ENCODE measurements at places on chromosomes 13 and 19.

DNA sequence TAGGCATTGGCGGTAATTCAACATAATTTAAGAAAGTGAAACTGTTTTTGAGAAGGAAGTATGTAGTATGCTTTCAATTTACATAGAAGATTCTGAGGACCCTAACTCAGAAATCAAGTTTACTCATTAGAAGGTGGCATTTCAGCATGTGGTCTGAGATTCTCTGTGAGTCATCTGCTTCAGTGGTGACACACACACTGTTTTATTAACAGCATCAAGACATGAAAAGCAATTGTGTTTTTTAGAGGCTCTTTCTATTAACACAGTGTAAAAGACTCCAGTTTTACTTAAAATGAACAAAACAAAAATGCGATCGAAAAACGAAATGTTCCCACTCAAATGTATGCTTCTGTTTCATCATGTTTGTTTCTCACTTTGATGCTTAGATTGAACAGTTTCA is 802.1 kb upstream of the SLITRK6 start:
- DNase-seq: no peak
- no peak overlapping the region for H3K27ac ChIP-seq
- H3K27me3 ChIP-seq: no peaks in the 10 kb centered on the region
- no peak overlapping the region for H3K4me3 ChIP-seq
- no peaks in the 10 kb centered on the region for H3K4me1 ChIP-seq

- H3K36me3 ChIP-seq: no peaks in the 10 kb centered on the region
- H3K27ac ChIP-seq: no peak overlapping the region
- H3K4me1 ChIP-seq: no peaks in the 10 kb centered on the region
- DNase-seq: no peak
Observed at GRCh38 chr19:28633319-28634018, 579.5 kb downstream of the UQCRFS1 start.

- H3K4me1 ChIP-seq: no peaks in the 10 kb centered on the region
- DNase-seq: no peak
- H3K27me3 ChIP-seq: no peaks in the 10 kb centered on the region
- no peak overlapping the region for H3K27ac ChIP-seq
- peaks cover 23% of the 10 kb centered on the region for H3K36me3 ChIP-seq
Observed at GRCh38 chr19:2320049-2320448, 8.3 kb downstream of the LSM7 start.

GRCh38 chr19:821825-822503 is at the start of gene PLPPR3:
Gene PLPPR3, minus strand, starts transcription at chr19:821955. Its CDS starts 396 bp downstream, at chr19:821559.
- peaks cover 22% of the 10 kb centered on the region for H3K27me3 ChIP-seq
- H3K4me1 ChIP-seq: peaks cover 4% of the 10 kb centered on the region
- H3K36me3 ChIP-seq: no peaks in the 10 kb centered on the region
- H3K27ac ChIP-seq: no peak within 1 kb of the TSS
- H3K4me3 ChIP-seq: peak within 1 kb of the TSS; percentile 29

DNA sequence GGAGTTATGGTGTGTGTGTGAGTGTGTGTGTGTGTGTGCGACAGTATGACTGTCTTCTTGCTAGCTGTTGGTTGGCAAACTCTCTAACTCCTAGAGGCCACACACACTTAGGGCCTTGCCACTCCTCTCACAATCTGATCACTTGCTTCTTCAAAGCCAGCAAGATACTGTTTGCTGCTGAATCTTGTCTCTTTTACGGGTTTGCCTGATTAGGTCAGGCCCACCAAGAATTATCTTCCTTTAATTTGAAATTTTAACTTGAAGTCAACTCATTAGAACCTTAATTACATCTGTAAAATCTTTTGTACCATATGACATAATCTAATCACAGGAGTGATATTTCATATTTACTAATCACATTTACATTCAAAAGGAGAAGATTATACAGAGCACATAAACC is 359.2 kb upstream of the SGCG start:
- no peaks in the 10 kb centered on the region for H3K4me1 ChIP-seq
- no peak overlapping the region for H3K27ac ChIP-seq
- H3K36me3 ChIP-seq: no peaks in the 10 kb centered on the region
- no peaks in the 10 kb centered on the region for H3K27me3 ChIP-seq
- no peak overlapping the region for H3K4me3 ChIP-seq
- DNase-seq: no peak

- no peak overlapping the region for H3K4me3 ChIP-seq
- H3K27me3 ChIP-seq: no peaks in the 10 kb centered on the region
- DNase-seq: no peak
- no peak overlapping the region for H3K27ac ChIP-seq
- H3K4me1 ChIP-seq: peaks cover 2% of the 10 kb centered on the region
Observed at GRCh38 chr13:51596541-51596940, 12.3 kb downstream of the WDFY2 start.

- no peaks in the 10 kb centered on the region for H3K27me3 ChIP-seq
- DNase-seq: no peak
- no peak overlapping the region for H3K27ac ChIP-seq
- H3K4me1 ChIP-seq: peaks cover 15% of the 10 kb centered on the region
- H3K36me3 ChIP-seq: no peaks in the 10 kb centered on the region
Observed at GRCh38 chr19:42093505-42093904, 17.5 kb downstream of the ZNF574 start.

- H3K27me3 ChIP-seq: peaks cover 43% of the 10 kb centered on the region
- no peaks in the 10 kb centered on the region for H3K36me3 ChIP-seq
- no peaks in the 10 kb centered on the region for H3K4me1 ChIP-seq
- H3K4me3 ChIP-seq: no peak overlapping the region
- peak; percentile 70 for DNase-seq
Observed at GRCh38 chr19:53308339-53308811, 25.2 kb upstream of the ZNF845 start.

DNA sequence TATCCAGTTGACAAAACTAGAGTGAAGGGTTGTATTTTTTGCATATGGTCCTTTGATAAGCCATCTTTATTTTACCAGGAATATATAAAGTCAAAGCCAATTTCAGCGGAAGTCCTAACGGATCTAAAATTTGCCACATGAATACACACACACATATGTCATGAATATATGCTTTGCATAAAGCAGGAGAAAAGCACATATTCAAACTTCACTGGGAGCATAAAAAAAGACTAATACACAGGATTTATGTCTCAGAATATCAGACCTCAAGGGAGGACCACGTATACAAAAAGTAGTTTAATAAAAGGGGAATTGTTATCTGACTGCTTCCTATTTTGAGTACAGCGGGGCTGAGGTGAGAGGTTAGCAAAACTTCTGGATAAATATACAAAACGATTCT is 308.7 kb downstream of the PCDH9 start:
- no peaks in the 10 kb centered on the region for H3K36me3 ChIP-seq
- no peaks in the 10 kb centered on the region for H3K4me1 ChIP-seq
- DNase-seq: no peak
- no peaks in the 10 kb centered on the region for H3K27me3 ChIP-seq

GRCh38 chr19:38049105-38049649 is 142.2 kb downstream of the SIPA1L3 start:
- H3K4me3 ChIP-seq: no peak overlapping the region
- DNase-seq: no peak
- H3K4me1 ChIP-seq: no peaks in the 10 kb centered on the region
- H3K27ac ChIP-seq: peak overlapping the region; percentile 61

- H3K4me3 ChIP-seq: no peak overlapping the region
- DNase-seq: no peak
- peaks cover 30% of the 10 kb centered on the region for H3K36me3 ChIP-seq
- H3K27ac ChIP-seq: no peak overlapping the region
- no peaks in the 10 kb centered on the region for H3K27me3 ChIP-seq
Observed at GRCh38 chr19:3610745-3611717, 4.4 kb upstream of the TBXA2R start.

- peaks cover 30% of the 10 kb centered on the region for H3K36me3 ChIP-seq
- peak within 1 kb of the TSS; percentile 83 for H3K27ac ChIP-seq
- H3K4me1 ChIP-seq: peaks cover 14% of the 10 kb centered on the region
- DNase-seq: peak; percentile 77
- no peaks in the 10 kb centered on the region for H3K27me3 ChIP-seq
Observed at GRCh38 chr19:6424195-6424938, at the start of gene KHSRP. Gene KHSRP, minus strand, starts transcription at chr19:6424811. Its CDS starts 110 bp downstream, at chr19:6424701.

GRCh38 chr19:18436671-18437490 is 1.1 kb downstream of the ISYNA1 start:
- no peaks in the 10 kb centered on the region for H3K27me3 ChIP-seq
- H3K27ac ChIP-seq: no peak overlapping the region
- peak; percentile 81 for DNase-seq

DNA sequence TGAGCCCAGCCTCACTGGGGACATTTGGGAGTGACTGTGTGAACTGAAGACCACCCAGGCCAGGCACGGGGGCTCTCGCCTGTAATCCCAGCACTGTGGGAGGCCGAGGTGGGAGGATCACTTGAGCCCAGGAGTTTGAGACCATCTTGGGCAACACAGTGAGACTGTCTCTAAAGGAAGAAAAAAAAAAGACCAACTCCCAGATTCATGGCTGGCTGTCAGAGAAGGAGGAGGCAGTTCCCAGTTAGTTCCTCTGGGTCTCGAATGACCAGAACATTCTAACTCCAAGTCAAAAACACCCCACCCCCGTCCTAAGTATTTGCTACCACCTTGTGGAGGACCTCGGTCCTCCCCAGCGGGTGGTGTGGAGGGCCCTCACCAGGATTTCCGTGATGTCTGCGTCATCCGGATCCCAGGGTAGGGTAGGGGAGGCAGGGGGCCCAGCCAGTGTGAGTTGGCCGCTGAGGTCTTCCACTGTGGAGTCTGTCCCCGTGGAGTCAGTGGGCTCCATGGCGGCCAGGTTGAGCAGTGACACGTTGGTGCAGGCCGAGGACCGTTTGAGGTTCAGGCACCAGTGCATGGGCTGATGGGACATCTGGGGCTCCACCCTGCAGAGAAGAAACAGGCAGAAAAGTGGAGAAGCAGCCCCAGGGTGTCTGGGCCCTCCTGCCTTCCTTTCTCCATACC is 1.3 kb downstream of the TSKS start:
- H3K27ac ChIP-seq: peak overlapping the region; percentile 63
- no peaks in the 10 kb centered on the region for H3K27me3 ChIP-seq
- H3K4me1 ChIP-seq: no peaks in the 10 kb centered on the region
- DNase-seq: no peak
- H3K4me3 ChIP-seq: no peak overlapping the region

GRCh38 chr13:31639443-31640163 is 99.7 kb upstream of the RXFP2 start:
- no peaks in the 10 kb centered on the region for H3K4me1 ChIP-seq
- no peak overlapping the region for H3K4me3 ChIP-seq
- no peak overlapping the region for H3K27ac ChIP-seq
- H3K27me3 ChIP-seq: no peaks in the 10 kb centered on the region
- H3K36me3 ChIP-seq: no peaks in the 10 kb centered on the region
- DNase-seq: no peak

- peak overlapping the region; percentile 98 for H3K27ac ChIP-seq
- H3K36me3 ChIP-seq: peaks cover 1% of the 10 kb centered on the region
- H3K4me1 ChIP-seq: peaks cover 23% of the 10 kb centered on the region
Observed at GRCh38 chr13:111153977-111154332, 38.8 kb downstream of the ARHGEF7 start.

- H3K36me3 ChIP-seq: no peaks in the 10 kb centered on the region
- H3K27me3 ChIP-seq: peaks cover 23% of the 10 kb centered on the region
- H3K4me1 ChIP-seq: peaks cover 5% of the 10 kb centered on the region
- H3K27ac ChIP-seq: no peak overlapping the region
- DNase-seq: peak; percentile 26
Observed at GRCh38 chr13:110813646-110814624, 100.4 kb downstream of the ING1 start.

GRCh38 chr13:66375756-66376155 is 854.4 kb downstream of the PCDH9 start:
- H3K27me3 ChIP-seq: no peaks in the 10 kb centered on the region
- no peak overlapping the region for H3K27ac ChIP-seq
- DNase-seq: no peak
- H3K4me1 ChIP-seq: no peaks in the 10 kb centered on the region
- H3K4me3 ChIP-seq: no peak overlapping the region
- no peaks in the 10 kb centered on the region for H3K36me3 ChIP-seq

DNA sequence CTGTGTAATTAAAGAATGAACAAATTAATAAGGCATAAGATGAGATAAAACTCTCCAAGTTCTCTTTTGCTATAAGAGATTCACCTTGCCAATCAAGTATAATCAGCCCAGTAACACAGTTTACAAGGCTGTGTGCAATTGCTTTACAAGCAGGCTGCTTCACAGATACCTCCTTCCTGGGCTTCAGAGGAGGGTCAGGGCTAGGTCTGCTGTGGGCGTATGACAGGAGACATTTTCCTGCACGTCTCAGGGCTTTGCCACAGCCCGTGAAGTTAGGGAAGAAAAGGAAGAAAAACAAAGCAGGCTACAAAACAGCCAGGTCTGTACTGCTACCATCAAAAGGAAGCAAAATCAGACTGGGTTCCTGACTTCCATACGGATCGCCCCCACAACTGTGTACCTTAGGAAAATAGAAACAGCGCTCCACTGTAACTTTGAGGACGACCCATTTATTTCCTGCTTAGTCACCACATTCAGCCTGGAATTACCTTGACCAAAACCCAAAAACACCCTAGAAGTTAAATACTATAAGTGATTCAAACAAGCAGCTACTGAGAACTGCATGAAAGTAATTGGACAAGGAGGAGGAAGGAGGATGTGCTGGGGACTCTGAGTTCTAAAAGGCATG is 12.4 kb downstream of the EFNB2 start:
- no peak overlapping the region for H3K27ac ChIP-seq
- no peak for DNase-seq
- no peaks in the 10 kb centered on the region for H3K36me3 ChIP-seq
- peaks cover 11% of the 10 kb centered on the region for H3K4me1 ChIP-seq
- H3K27me3 ChIP-seq: no peaks in the 10 kb centered on the region

DNA sequence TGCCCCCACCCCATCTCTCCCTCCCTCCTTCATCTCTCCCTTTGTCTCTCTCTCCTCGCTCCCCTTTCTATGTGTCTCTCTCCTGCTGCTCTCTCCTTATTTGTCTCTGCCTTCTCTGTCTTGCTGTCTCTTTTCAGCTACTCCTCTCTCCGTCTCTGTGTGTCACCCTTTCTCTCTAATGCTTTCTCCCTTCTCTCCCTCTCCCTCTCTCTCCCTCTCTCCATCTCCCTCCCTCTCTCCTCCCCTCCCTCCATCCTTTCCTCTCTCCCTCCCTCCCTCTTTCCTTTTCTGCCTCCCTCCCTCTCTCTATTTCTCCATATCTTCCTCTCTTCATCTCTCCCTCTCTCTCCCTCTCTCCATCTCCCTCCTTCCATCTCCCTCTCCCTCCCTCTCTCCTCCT is 682 bp downstream of the ATP4A start:
- no peaks in the 10 kb centered on the region for H3K36me3 ChIP-seq
- DNase-seq: no peak
- peaks cover 21% of the 10 kb centered on the region for H3K27me3 ChIP-seq
- H3K27ac ChIP-seq: no peak overlapping the region

GRCh38 chr19:54674021-54674617 is 11.3 kb downstream of the LILRB4 start:
- peaks cover 7% of the 10 kb centered on the region for H3K27me3 ChIP-seq
- DNase-seq: no peak
- no peaks in the 10 kb centered on the region for H3K36me3 ChIP-seq
- H3K4me1 ChIP-seq: no peaks in the 10 kb centered on the region
- no peak overlapping the region for H3K4me3 ChIP-seq

- no peaks in the 10 kb centered on the region for H3K36me3 ChIP-seq
- H3K27ac ChIP-seq: no peak overlapping the region
- H3K27me3 ChIP-seq: no peaks in the 10 kb centered on the region
Observed at GRCh38 chr13:97492257-97492656, 58.3 kb downstream of the RAP2A start.

GRCh38 chr13:48318821-48319511 is 15.4 kb downstream of the RB1 start:
- H3K36me3 ChIP-seq: peaks cover 5% of the 10 kb centered on the region
- H3K4me3 ChIP-seq: peak overlapping the region; percentile 28
- no peak overlapping the region for H3K27ac ChIP-seq
- no peaks in the 10 kb centered on the region for H3K4me1 ChIP-seq
- no peaks in the 10 kb centered on the region for H3K27me3 ChIP-seq

GRCh38 chr19:488505-489417 is 7.5 kb upstream of the MADCAM1 start:
- no peaks in the 10 kb centered on the region for H3K36me3 ChIP-seq
- peak overlapping the region; percentile 92 for H3K4me3 ChIP-seq
- H3K4me1 ChIP-seq: peaks cover 5% of the 10 kb centered on the region
- H3K27me3 ChIP-seq: peaks cover 5% of the 10 kb centered on the region
